ENCODE measurements at places on chromosomes 2 and 18.

- no peak for DNase-seq
These were observed 4.1 kb downstream of the CYTIP start for GRCh38 chr2:157439824-157440186.

DNA sequence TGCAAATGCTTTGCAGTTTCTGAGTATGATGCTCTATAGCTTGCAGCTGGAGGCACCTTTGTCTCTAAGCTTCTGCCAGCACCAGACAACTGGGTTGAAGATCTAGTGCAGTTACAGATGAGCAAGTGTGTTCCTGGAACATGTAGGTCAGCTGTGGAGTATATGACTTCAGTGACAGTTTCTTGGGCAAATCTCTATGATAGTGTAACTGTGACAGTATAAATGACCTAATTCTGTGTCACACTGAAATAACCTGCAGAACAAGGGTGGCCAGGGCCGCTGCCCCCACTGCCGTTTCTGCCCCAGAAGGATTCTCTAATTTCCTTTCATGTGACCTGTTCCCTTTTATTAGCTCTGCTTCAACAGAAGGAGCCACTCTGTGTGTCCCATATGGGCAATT lies 145.3 kb upstream of the DAPL1 start:
- no peak for DNase-seq

DNA sequence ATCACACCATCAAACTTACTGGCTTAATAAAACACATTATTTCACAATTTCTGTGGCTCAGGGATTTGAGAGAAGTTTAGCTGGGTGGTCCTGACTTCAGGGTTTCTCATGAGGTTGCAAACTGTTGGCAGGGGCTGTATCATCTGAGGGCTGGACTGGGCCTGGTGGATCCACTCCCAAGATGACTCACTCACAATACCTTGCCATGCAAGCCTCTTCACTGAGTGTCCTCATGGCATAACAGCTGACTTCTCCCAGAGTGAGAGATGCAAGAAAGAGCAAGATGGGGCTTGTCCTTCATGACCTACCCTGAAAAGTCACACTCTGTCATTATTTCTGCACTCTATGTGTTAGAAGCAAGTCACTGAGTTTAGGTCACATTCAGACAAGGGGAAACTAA lies 73.8 kb downstream of the AQP4 start:
- no peak for DNase-seq

DNA sequence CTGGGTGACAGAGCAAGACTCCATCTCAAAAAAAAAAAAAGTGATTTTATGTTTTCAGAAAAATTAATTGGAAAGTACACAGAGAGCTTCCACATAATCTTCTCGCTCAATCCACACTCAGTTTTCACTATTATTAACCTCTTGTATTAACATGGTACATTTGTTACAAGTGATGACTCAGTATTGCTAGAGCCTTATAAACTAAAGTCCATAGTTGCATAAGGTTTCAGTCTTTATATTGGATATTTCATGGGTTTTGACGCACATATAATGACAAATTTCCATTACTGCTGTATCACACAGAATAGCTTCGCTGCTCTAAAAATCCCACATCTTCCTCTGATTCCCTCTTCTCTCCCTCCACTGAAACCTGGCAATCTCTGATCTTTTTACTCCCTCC lies 603.5 kb downstream of the XIRP2 start:
- DNase-seq, result no peak
